Brain pericyte (primary cell): ENCODE measurements at places on chromosomes 3 and 15.

- DNase-seq: no peak
Observed at GRCh38 chr15:78597583-78597982, 23.2 kb downstream of the CHRNA3 start.

GRCh38 chr3:99663977-99664376 is 25.6 kb downstream of the COL8A1 start:
- no peak for DNase-seq

DNA sequence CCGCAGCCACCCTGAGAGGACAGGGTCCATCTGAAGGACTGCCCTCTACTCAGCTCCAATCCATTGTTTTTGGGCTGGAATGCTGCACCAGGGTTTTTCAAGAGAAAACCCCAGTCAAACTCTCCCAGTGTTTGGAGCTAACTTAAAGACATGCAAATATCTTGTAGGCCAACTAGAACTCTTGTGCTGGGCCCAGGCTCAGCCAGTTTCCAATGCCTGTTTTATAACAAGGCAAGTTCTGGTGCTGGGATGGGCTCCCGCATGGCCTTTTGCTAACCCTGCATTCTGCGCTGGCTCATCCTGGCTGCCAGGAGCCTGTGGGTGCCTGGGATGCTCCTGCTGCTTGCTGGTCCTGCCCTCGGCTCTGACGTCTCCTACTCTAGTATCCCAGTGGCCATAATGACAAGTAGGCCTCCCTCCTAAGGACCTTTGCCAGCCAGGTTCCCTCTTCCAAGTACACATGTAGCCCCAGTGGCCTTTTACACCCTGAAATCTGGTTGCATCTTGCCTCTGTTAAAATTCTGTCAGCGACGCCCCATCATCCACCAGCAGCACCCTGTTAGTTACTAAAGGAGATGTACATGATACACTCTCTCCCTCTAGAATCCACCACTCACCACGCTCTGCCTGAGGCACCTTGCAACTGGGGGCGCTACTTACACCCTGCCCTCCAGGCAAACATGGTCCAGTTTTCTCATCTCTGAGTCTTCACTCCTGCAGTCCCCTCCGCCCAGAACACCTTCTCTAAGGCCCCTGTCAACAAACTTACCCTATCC is 30.5 kb upstream of the RAB6B start:
- no peak for DNase-seq

GRCh38 chr15:32747921-32748342 is 30.1 kb downstream of the GREM1 start:
- no peak for DNase-seq

GRCh38 chr3:83890039-83890762 is 1068.6 kb upstream of the CADM2 start:
- no peak for DNase-seq

DNA sequence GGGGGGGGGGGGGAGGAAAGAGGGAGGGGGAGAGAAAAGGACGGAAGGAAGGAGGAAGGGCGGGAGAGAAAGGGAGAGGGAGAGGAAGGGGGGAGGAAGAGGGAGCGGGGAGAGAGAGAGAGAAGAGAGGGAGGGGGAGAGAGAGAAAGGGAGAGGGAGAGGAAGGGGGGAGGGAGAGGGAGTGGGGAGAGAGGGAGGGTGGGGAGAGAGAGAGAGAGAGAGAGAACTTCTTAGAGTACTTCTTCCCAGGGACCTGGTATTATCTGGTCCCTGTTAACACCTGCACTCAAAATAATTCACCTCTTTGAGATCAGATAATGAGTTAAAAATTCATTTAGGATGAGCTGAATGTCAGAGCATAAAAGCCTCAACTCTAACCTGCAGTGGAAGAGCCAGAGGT is 1.1 kb downstream of the SEC13 start:
- no peak for DNase-seq

GRCh38 chr3:115108614-115109013 is 38.5 kb downstream of the ZBTB20 start:
- no peak for DNase-seq

DNA sequence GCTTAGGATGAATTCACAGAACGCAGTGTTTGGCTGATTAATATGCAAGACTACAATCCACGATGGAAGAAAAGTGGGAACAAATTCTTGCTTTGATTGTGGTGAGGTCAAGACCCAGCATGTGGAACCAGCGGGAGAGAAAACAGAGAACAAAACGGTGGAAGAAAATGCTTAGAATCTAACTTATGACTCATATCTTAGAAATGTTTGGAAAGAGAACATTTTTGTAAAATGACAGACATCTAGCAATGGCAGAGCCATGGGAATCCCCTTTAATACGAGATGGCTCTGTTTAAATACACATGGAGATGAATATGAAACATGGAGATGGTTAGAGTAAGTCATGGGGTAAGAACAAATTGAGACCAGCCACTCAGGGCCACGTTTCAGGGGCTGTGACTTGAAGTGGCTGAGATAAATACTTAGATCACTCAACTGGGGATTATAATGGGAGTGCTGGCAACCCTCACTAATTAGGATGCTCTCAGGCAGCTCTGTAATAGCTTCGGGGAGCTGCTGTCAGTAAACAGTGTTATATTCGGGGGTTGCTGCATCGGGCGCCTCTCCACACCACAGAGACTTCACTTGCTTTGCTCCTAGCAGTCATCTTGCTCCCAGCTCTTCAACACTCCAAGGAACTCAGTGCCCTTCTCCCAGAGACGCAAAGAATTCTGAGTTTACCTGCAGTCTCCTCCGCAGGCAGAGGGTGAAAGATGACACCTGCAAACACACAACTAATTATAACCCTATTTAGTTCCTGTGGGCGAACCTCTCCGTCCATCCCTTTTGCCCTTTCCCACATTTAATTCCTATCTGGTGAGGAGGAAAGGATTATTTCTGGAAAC is 68.0 kb upstream of the ONECUT1 start:
- DNase-seq: no peak

GRCh38 chr3:82643948-82644347 is 882.5 kb upstream of the GBE1 start:
- DNase-seq: no peak

DNA sequence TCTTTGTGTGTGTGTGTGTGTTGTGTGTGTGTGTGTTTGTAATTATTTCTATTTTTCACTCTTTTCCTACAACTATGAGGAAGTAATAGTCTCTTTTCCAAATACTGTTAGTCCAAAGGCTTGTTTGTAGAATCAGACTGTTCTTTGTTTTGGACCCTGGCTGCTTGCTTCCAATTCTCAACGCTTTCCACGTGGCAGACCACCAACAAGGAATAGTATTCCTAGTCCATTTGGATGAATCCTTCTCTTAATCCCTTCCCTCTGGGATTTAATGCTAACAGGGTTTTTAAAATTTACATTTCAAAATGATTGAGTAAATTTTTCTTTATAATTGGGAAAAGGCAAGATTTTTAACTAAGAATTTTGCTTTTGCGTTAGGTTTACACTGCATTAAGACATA is 62.7 kb downstream of the ADAMTSL3 start:
- no peak for DNase-seq

DNA sequence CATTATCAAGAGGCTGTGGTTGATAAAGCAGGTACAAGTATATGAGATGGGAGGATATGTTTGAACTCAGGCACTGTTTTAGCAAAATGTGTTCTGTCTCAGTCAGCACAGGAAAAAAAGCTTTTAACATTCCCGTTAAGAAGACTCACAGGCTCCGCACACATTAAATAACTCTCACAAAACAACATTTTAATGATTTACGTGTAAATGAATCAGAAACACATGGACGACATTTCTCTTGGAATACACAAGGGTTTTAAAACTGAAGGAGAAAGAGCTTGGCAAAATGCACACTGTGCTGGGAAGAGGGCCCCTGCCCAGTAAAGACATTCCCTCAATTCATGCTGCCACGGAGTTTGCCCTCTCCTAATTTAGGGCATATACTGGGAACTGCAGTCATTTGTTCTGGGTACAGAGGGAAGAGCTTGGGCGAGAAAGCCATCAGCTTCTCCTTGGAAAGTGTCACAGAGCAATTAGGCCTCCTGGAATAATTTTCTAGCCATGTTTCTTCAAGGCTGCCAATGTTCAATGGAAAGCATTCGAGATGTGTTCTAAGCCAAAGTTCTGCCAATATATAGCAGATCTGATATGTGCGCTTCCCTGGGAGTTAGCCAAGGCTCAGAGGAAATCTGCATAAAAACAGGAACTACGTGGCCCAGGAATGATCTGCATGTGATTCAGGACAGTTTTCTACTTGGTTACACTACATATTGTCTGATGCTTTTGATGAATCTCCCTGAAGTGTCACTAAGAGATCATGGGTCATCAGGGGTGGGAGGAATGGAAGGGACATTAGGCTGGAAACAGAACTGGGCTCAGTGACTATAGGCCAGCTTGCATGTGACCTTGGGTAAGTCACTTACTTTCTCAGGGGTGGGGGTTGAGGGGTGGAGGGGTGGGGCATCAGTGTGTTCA is 2.2 kb upstream of the MASP1 start:
- DNase-seq: no peak

DNA sequence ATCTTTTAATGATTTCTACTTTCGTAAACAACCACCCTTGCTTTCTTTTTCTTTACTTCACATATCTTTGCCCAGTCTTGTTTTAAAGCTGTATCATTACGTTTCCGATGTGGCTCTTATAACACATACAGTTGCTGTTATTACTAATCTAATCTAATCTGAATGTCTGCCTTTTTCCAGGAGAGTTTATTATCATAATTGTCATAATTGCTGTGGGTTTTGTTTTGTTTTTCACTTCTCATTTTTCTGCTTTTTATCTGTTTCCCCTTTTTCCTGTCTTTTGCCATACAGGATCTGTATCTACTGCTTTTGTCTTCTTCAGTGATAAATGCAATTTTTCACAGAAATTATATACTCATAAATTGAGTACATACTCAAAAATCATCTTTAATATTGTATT is 24.9 kb downstream of the HACL1 start:
- DNase-seq: no peak
